Stimulated activated CD4-positive, alpha-beta T cell treated with anti-CD3 and anti-CD28 coated beads, Interleukin-1b, Interleukin-23, amount 100 ng/mL, for 1 hour (primary cell): ENCODE measurements at places on chromosomes 2 and 18.

- no peak for DNase-seq
Observed at GRCh38 chr2:20167356-20167755, 57.6 kb downstream of the SDC1 start.

- DNase-seq, result no peak
Observed at GRCh38 chr2:46296216-46296839, 879 bp upstream of the EPAS1 start.

DNA sequence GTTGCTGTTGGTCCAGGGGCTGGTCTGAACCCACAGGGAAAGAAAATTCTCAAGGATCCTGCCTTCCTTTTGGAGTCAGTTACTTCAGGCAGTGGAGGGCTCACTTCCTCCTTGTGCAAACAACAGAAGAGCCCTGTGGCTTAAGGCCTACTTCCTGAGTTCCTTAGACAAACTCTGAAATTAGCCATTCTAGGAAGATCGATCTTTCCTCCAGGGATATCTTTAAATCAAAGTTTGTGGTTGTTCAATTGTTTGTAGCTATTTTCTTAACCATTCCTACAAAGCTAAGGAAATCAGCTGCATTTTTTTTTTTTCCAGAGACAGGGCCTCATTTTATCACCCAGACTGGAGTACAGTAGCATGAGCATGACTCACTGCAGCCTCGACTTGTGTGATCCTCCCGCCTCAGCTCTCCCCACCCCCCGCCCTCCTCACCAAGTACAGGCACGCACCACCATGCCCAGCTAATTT lies 156.0 kb downstream of the TANC1 start:
- no peak for DNase-seq

- DNase-seq, result no peak
Observed at GRCh38 chr2:38277245-38278116, 99.6 kb downstream of the ATL2 start.

DNA sequence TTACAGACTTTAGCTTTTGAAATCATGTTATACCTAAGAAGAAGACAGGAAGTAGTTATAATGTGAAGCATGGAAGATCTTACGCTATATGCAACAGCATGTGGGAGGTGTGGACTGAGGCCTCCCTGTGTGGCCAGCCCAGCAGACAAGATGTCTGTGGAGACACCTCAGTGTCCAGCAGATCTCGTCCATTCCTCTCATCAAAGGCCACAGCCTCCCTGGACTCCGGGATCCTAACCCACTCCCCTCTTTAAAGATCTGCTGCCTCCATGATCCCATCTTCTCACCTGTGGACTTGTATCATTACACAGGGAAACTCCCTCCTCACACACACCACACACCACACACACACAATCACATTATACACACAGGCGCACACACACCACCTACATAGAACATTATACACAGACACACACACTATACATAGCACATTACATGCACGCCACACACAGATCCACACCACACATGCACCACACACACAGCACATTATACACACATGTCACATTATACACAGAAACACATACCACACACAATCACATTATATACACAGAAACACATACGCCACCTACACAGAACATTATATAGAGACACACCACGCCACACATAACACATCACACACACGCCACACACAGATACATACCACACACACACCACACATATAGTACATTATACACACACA lies 89.5 kb downstream of the PXDN start:
- DNase-seq, result no peak

DNA sequence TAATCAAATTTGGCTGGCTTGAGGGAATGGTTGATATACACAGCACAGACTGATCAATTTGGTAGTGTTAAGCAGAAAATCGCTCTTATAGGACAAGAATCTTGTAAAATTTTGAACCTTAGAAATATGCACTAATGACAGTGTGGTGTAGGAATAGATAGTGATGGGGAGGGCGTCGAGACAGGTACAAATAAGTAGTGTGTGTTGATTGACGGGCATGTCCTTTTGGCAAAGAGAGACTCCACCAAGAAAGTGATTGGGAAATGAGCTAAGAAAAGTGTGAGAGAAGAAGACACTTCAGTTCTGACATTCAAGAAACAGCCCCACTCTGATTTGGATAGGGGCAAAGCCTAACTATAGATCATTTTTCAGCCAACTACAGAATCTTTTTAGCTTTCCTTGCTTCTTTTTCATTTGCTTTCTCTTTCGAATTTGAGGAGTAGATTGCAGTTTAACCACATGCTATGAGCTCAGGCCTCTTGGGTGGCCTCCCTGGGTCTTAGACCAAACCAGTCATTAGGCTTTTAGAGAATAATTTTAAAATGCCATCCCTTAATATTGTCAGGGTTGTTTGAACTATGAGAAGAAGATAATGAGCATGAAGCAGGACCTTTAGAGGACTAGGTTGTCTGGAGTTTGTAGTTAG lies 127.1 kb downstream of the CERS6 start:
- DNase-seq, result no peak

GRCh38 chr2:120354935-120355779 lies 9.2 kb downstream of the INHBB start:
- no peak for DNase-seq

DNA sequence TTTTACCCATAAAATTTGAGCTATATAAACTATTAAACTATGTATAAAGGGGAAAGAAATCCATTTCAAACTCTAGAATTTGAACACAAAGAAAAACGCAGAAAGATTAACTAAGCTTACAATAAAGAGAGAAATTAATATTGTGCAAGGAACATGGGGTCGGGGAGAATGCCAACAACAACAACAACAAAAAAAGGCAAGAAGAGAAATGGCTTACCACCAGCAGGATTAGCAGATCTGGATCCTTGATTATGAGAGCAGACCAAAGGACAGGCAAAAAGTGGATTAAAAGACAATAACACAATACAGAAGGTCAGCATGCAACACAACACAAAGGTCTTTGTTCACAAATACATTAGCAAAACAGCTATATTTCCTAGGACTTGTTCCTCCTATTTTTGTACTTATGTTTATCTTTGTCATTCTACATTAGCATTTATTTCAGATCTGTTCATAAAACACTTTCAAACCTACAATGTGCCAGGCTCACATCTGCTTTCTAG lies 103.4 kb upstream of the RNU4ATAC start:
- DNase-seq, result no peak

DNA sequence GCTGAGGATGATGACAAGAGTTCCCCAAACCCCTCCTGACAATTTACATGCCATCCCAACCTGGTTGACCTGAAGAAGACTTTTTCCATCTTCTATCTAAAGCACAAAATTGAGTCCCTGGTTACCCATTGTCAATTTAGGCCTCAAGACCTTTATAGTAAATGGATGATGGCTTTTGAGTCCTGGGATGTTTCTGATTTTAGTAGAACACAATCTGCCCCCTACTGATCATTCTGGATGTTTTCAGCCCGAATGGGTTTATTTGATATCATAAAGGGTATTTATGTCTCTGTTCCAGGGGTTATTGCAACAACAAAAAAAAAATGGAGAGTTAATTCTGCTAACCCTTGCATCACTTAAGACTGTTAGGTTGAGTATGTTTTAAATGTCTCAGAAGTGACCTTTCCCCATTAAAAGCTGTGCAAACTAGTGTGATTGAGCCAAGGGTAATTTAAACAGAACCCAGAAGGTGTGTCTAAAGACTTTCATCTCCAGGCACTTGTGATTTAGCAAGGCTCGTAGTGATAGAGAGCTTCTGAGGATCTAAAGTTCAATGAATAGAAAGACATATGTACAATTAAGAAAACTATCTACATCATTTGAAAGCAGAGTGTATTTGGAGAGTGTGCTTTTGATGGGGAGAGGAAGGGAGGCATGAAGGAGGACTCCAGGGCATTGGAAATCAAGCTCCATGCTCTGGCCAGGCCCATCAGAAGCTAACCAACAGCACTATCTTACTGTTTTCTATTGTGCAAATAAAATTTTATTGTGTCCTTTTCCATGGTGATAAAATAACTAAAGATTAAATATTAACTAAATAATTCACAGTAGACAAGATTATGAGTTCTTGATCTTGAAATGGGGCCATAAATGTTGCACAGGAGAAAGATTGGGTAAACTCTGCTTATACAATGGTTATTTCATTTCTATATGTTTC lies 96.6 kb upstream of the NOSTRIN start:
- DNase-seq, result no peak

- DNase-seq, result no peak
Observed at GRCh38 chr2:23027396-23027795, 357.6 kb upstream of the KLHL29 start.

DNA sequence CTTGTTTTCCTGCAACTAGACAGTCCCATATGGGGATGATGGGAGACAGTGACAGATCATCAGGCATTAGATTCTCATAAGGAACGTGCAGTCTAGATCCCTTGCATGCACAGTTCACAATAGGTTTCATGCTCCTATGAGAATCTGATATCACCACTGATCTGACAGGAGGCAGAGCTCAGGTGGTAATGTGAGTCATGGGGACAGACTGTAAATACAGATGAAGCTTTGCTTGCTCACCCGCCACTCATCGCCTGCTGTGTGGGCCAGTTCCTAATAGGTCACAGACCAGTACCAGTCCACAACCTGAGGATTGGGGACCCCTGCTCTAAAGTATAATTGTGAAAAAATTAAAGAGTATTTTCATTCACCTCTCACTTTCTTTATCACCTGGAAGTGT lies 23.6 kb upstream of the RAB1A start:
- no peak for DNase-seq

DNA sequence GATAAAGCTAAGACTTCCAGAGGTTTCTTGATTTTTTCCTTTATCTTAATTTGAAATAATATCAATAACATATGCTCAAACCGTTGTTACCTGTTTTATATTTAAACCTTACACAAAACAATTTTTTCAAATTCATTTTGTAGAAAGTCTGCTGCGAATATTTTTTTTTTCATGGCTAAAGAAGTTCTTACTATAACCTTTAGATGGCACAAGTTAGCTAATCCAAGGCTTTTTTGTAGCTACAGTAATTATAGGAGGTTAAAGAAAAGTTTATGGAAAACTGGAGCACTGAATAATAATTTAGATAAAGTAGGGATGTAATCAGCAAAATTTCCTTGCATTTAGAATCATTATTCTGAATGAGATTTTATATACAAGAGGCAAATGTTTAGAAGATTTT lies 78.0 kb upstream of the PNPT1 start:
- no peak for DNase-seq

- no peak for DNase-seq
Observed at GRCh38 chr18:32177530-32177929, 12.3 kb upstream of the MEP1B start.

GRCh38 chr2:209875270-209875669 lies 103.6 kb downstream of the UNC80 start:
- DNase-seq, result no peak

- no peak for DNase-seq
Observed at GRCh38 chr2:31889044-31889443, 121.8 kb downstream of the MEMO1 start.

GRCh38 chr2:14127765-14128164 lies 504.8 kb upstream of the LRATD1 start:
- DNase-seq, result no peak
